ENCODE measurements at places on chromosomes 3 and 15. TPM values are rescaled to one million over a fixed set of nuclear protein-coding genes. Genes with fewer than 3 reads are reported as not detected.

Gene ZPLD1
- total RNA-seq, result 0.05 TPM

Gene EIF4G1
- 268 TPM for total RNA-seq

Gene CPA3
- total RNA-seq, result not detected

Gene MYD88
- total RNA-seq, result 21.3 TPM

Gene STRIT1
- total RNA-seq, result not detected

Gene SLCO2A1
- total RNA-seq, result 0.08 TPM

Gene ST8SIA2
- 0.53 TPM for total RNA-seq

Gene GPR176
- total RNA-seq, result 9.4 TPM

Gene ADGRG7
- total RNA-seq, result not detected
